ENCODE measurements at places on chromosomes 13 and 19.
A peak's percentile ranks its signal among the peaks of the same experiment; 100 is the strongest.

- DNase-seq = no peak
These were observed 350.0 kb downstream of the DCT start for GRCh38 chr13:94129490-94129894.

DNA sequence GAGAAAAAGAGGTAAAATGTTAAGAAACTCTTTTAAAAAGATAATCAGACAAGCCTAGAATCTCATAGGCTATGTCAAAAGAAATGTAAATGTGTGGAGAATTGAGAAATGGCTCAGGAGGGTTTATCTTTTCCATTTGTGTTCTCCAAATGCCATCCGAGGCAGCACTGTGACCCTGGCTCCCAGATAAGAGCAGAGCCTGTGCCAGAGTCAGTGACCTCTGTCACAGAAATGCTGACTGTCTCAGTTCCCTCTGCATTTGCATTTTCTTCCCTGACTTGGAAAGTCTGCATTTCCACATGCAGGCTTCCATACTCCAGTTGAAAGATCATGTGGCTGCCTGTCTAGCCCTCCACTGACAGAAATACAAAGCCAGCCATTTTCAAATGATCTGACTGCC is 42.0 kb downstream of the SERTM1 start:
- DNase-seq = no peak

GRCh38 chr13:68009546-68009945 is 779.4 kb upstream of the PCDH9 start:
- DNase-seq = no peak

- DNase-seq = no peak
These were observed 17.3 kb downstream of the DIAPH3 start for GRCh38 chr13:60146471-60146870.

DNA sequence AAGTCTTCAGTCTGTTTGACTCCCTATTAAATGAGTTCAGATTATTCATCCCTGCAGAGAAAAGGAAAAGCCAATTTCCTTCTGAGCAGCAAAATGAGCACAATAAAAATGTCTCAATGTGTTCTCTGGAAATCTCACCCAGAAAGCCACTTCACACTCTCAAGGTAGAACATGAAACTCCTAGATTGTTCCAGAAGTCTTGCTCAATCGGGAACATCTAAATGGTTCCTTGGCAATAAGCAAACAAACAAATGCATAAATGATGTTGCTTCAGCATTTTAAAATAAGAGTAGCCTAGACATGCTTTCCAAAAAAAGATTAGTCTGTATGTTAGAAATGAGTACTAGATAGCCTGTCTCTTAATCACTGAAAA is 59.7 kb upstream of the TNFRSF19 start:
- DNase-seq = peak; percentile 25

DNA sequence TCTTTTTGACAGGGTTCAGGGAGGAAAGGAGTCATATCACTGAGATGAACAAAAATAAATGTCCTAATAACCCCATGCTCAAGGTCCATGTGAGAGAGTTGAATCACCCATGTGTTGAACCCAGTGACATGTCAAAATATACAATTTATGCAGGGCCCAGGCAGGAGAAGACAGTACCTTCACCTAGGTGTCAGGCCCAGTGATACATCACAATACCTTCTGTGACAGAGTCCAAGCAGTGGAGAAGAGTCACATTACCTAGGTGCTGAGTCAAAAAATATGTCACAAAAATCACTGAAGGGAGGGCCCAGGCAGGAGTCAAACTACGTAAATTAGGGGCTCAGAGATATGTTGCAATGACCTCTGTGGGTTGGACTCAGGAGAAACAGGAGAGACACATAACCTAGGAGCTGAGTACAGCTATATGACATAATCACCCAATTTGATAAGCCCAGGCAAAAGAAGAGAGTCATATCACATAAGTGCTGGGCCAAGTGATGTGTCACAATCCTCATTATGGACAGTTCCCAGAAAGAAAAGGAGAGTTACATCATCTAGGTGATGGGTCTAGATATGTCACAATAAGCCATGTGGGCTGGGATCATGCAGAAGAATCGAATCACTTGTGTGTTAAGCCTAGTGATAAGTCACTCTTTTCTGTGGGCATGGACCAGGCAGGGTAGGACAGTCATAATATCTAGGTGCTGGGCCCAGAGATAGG is 13.8 kb upstream of the ZNF724 start:
- DNase-seq = no peak

GRCh38 chr19:30450835-30451321 is 78.7 kb downstream of the ZNF536 start:
- DNase-seq = peak; percentile 75

- DNase-seq = no peak
These were observed 1.4 kb downstream of the FBXO27 start for GRCh38 chr19:39030854-39031367.
